Stimulated activated CD4-positive, alpha-beta T cell treated with anti-CD3 and anti-CD28 coated beads, Interleukin-1b, Interleukin-23, amount 100 ng/mL, for 1 hour (primary cell): ENCODE measurements at places on chromosomes 12 and 14.

DNA sequence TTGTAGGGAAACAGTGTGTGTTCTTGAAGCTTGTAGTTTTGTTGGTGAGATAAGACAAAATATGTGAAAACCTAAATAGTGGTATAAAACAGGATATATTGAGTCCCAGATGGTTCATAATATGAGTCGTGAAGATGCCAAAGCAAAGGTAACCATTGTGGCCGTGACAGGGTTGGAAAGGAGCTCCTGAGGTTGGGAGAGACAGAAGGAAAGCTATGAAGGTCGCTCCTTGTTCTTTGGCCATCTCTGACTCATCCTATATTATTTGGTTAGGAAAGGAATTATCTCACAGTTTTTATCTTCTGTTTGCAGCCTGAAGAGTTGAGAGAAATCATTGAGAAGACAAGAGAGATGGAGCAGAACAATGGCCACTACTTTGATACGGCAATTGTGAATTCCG is 27.1 kb downstream of the ATP6V1D start:
- no peak for DNase-seq

DNA sequence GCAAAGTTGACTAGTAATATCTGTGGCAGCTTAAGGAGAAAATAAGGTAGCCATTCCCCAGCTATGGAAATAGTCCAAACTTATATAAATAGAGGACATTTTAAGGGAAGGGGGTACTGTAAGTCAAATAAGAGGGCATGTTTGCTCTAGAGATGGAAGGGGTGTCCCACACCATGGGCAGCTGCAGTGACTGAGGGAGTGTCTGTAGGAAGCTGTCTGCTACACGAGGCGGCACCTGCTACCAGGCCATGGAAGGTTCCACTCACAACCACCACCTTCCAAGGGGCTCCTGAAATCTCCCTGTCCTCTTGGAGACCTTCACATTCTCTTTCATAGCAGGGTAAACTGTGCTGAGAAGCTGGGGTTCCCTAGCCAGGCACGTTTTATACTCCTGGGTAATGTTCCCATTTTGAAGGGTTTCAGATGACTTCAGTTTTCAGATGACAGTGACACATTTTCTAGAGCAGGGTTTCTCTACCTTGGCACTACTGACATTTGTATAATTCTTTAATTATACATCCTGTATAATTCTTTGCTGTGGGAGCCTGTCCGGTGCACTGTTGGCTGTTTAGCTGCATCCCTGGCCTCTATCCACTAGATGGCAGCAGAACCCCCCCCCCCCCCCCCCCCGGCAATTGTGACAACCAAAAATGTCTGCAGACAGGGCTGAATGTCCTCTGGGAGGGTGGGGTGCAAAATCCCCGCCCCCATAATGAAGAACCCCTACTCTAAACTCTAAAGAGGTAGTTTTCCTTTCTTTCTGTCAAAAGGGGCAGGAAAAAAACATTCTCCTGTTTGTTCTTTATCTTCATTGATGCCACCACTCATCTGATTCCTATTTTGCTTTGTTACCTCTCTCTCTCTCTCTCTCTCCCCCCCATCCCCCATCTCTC is 11.6 kb upstream of the SMCO2 start:
- no peak for DNase-seq

DNA sequence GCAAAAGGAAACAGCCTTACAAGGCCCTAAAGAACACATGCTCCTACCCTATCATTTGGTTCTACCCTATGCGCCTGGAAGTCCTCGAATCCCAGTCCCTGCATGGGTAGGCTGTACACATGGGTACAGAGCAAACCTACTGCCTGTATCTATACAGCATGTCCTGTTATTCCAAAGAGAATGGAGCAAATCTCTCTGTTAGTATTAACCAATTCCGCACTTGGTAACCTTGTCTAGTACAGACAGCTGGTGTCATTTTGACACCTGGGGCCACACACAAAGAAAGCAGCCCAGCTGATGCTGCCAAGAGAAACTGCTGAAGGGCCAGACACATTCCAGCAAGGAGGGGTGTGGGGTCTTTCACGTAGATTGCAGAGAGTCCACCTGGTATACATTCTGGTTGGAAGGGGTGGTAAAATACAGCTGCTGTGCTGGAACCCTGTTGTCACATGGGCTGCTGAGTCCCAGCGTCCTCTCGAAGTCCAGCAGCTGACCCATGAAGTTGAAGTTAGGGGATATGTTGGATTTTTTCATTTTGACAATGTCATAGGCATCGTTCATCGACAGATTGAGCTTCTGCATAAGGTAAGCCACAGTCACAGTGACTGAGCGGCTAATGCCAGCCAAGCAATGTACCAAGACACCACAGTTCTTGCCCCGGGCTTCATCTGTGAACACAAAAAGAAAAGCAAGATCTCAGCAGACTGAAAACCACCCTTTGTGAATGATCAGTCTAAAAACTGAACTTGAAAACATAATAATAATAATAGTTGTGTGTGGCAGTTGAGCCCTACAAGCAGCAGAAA is 3.2 kb downstream of the DUSP6 start:
- DNase-seq: no peak

DNA sequence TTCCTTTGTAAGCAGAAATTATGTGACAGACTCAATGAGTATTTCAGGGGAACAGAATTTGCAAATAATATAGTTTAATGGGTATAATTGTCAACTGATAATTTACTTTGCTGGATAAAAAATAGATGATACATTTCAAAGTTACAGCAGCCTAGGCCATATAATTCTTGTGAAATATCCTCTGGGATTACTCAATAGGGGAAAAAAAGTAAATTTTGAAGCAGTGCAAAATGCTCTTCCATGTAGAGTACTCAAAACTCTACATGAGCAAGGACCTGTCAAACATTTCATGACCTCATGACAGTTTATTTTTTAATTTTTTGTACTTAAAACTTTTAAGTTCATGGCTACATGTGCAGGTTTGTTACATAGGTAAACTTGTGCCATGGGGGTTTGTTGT is 163.3 kb downstream of the DACT1 start:
- no peak for DNase-seq

GRCh38 chr14:93316716-93317115 is 16.1 kb downstream of the BTBD7 start:
- no peak for DNase-seq

GRCh38 chr12:52496590-52497071 is 3.6 kb upstream of the KRT6A start:
- DNase-seq: no peak

DNA sequence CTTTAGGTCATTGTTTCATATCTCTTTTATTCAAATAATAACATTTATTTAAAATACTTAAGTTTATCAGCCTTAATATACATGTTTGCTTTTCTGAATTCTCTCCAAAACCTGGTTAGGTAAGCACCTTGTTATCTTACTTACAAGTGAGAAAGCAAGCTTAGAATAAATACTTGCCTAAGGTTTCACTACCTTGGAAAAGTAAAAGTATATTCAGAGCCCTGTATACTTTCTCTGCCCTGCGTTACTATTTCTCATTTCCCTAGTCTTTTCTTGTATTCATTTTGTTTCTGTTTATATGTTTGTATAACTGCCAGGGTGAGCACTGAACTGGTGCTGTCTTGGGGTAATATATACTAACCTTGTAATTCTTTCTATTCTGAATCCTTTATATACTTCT is 21.5 kb downstream of the METAP2 start:
- no peak for DNase-seq

DNA sequence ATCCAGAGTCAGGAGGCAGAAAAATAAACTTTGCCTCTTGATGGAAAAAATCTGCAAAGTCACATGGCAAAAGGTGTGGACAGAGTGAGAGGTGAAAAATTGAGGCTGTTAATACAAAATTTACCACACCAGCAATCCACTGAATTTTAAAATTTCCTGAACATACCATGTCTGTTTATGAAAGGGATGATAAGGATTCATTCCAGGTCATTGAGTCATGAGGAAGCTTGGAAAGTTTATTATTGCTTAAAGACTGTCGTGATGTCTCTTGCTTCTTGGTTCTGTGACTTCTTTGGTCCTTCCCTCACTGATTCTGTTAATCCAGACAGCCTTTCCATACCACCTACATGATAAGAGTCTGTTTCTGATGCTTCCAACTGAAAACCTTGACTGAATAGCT is 73.2 kb downstream of the TTC6 start:
- no peak for DNase-seq

- no peak for DNase-seq
Measured at GRCh38 chr14:65803885-65804284, 391.4 kb downstream of the FUT8 start.

- no peak for DNase-seq
Measured at GRCh38 chr14:105682956-105683570, 156.7 kb downstream of the TMEM121 start.

- no peak for DNase-seq
Measured at GRCh38 chr14:35244542-35244941, 47.6 kb upstream of the PSMA6 start.

DNA sequence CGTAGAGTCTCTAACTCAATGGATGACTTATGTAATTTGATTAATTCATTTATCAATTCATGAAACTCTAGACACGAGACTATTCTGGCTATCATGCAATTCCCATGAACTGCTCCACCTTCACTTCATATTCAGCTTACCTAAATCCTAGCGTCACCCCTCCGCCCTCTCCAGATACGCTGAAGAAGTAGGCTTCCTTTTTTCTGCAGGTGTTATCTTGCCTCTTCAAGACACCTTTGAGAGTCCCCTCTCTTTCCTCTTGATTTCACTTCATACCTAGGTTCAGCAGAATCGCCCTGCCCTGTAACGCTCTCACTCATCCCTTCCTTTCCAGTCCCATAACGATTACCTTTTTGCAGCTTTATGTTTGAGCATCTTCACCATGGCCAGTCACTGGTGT is 4.0 kb upstream of the RNASE4 start:
- DNase-seq: no peak

GRCh38 chr12:81541121-81541520 is 218.0 kb downstream of the PPFIA2 start:
- no peak for DNase-seq

GRCh38 chr12:25018146-25018545 is 69.2 kb upstream of the BCAT1 start:
- no peak for DNase-seq

GRCh38 chr12:63400718-63401117 is 249.7 kb upstream of the AVPR1A start:
- DNase-seq: no peak

- DNase-seq: no peak
Measured at GRCh38 chr12:16036073-16036472, 124.9 kb downstream of the DERA start.

GRCh38 chr12:119372540-119372939 is 38.0 kb downstream of the CCDC60 start:
- no peak for DNase-seq

GRCh38 chr12:88579161-88579517 is 1.1 kb downstream of the KITLG start:
- DNase-seq: no peak

DNA sequence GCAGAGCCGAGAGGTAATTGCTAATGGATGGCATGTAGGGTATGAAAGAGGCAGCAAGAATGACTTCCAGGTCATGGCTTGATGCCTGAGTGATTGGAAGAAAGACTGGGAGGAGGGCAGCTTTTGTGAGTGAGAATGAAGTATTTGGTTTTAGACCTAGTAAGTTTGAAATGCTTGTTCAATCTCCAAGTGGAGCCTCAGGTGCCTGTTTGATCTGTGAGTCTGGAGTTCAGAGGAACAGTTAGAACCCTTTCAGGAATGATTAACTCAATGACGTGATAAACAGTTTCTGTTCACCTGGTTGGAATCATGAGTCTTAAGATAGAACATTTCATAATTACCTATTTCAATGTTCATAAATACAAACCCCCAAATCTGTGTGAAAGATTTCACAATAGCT is 10.4 kb downstream of the KCNJ8 start:
- DNase-seq: no peak

- no peak for DNase-seq
Measured at GRCh38 chr14:29354486-29354885, 573.2 kb downstream of the PRKD1 start.

DNA sequence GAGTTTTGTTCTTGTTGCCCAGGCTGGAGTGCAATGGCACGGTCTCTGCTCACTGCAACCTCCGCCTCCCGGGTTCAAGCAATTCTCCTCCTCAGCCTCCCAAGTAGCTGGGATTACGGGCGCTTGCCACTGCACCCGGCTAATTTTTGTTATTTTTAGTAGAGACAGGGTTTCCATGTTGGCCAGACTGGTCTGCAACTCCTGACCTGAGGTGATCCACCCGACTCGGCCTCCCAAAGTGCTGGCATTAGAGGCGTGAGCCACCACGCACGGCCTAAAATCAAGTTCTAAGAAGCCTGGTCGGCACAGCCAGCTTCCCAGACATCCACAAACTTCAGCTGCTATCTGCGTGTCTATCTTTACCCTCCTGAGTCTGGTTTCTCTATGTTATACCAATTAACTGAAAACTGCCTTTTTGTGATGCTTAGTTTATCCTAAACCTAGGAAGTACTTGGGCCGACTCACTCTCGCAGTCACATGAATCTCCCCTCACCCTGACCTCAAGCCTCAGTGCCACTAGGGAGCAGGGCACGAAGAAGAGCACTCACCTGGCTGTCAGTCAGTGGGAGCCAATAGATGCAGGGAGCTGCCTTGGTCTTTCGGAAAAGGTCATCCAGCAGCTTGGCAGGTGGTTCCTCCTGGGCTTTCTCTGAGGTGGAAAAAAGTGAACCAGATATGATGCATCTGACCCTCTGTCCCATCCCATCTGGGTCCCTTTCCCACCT is 3.4 kb upstream of the CDH24 start:
- no peak for DNase-seq

DNA sequence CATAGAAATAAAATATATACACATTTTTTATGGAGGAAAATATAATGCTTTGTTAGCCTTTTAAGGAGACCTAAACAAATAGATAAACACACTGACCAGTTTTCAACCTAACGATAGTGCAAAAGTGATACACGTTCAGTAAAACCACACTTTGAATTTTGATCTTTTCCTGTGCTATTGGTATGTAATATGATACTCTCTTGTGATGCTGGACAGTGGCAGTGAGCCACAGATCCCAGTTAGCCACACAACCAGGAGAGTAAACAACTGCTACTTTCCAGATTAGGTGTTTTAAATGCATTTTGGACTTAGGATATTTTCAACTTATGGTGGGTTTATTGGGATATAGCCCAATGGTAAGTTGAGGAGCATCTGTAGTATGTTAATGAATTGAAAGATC is 243.1 kb downstream of the ERC1 start:
- no peak for DNase-seq
